ENCODE measurements at places on chromosomes 16 and 17.

GRCh38 chr16:59411961-59412841, 678.1 kb upstream of the GOT2 start:
- DNase-seq = no peak

- no peak for DNase-seq
Observed at GRCh38 chr17:17343160-17343735, 40.1 kb downstream of the NT5M start.

- DNase-seq = no peak
Observed at GRCh38 chr17:3718201-3718600, 5.5 kb upstream of the HASPIN start.

DNA sequence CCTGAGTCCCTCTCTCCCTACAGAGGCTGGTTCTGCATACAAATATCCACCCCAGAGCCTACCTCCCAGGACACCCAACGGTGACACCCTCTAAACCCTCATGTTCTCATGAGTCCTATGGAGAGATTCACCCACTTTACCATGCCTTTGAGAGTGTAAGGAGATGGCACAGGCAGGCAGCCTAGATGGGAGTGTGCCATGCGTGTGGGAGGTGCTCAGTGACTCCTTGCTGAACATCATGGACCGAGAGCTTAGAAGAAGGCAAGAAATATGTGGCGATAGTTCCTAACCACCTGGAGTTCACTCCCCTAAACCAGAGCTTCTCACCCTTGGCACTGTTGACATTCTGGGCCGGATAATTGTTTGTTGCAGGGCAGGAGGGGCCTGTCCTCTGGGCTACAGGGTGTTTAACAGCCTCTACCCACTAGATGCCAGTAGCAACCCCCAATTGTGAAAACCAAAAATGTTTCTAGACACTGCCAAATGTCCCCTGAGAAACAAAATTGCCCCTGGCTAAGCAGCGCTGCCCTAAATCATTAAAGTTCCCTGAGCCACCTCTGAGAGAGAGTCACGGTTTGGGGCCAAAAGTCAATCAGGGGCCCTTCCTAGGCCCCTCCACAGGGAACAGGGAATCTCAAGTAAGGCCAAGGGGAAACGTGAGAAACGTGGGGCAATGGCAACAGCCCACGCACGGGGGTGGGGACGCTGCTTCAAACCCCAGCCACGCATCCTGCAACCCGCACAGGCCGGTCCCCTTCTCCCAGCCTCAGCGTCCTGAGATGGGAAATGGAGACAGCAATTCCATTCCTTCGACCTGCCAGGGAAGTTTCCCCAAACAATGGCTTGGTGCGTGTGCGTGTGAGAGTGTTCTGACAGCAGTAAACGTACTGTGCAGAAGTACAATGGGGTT, 66.8 kb downstream of the C16orf78 start:
- DNase-seq = no peak

GRCh38 chr17:73052923-73053322, 39.6 kb downstream of the SLC39A11 start:
- DNase-seq = no peak

DNA sequence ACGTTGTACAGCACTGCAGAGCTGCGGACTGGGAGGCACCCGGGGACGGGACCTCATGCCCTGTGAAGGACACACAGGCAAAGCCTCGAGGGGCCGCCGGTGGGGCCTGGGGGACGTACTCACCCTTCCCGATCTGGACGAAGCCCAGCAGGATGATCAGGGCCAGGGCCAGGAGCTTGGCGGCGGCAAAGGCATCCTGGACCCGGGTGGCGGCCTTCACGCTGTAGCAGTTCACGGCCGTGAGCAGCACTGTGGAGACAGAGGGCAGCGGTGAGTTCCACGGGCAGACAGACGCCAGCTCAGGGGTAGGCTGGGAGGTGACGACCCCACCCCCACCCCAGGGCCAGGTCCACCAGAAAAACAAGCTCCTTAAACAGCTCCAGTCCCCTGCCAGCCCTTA, 17.7 kb downstream of the SLC7A5 start:
- DNase-seq = no peak

GRCh38 chr16:78523212-78523985, 423.9 kb downstream of the WWOX start:
- no peak for DNase-seq

- DNase-seq = no peak
Observed at GRCh38 chr16:83713597-83713996, 94.2 kb upstream of the HSBP1 start.

- no peak for DNase-seq
Observed at GRCh38 chr17:45967378-45967777, 31.7 kb upstream of the STH start.

GRCh38 chr16:67546761-67547422, 15.4 kb upstream of the CTCF start:
- peak; percentile 47 for DNase-seq

- DNase-seq = no peak
Observed at GRCh38 chr17:41629826-41630670, 5.7 kb upstream of the KRT17 start.

DNA sequence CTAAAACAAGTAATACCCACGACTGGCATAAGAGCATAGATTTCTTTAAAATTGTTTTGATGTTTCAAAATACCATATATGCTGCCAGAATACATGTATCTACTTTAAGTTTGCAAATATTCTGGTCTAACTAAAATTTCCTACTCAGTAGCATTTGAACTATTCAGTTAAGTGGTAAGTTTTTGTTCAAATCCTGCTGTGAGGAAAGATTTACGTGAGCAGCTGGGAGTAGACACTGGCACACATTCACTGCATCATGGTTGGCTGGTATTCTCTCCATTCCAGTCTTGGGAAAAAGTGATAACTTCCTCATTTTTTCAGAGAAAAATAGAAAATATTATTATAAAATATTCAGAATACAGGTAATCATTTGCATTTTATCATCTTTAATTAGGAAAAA, 133.6 kb downstream of the SKAP1 start:
- DNase-seq = no peak

DNA sequence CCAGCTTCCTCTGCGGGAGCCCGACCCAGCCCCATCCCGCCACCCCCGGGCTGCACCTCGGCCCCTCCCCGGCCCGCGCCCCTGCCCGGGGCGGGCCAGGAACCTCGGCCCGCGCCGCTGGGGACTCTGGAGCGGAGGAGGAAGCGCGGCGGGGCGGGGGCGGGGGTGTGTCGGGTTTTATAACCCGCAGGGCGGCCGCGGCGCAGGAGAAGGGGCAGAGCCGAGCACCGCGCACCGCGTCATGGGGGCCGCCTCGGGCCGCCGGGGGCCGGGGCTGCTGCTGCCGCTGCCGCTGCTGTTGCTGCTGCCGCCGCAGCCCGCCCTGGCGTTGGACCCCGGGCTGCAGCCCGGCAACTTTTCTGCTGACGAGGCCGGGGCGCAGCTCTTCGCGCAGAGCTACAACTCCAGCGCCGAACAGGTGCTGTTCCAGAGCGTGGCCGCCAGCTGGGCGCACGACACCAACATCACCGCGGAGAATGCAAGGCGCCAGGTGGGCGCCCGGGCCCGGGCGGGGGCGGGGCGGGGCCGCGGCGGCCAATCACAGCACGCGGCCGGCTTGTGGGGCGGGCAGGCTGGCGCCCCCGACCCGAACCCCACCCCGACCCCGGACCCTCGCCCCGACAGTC, at the start of gene ACE:
Gene ACE, plus strand, starts transcription at position 208 of the 626 bp plus-strand sequence. Its CDS starts 34 bp downstream, at position 242.
- peak; percentile 25 for DNase-seq

GRCh38 chr17:51435171-51435552, 174.8 kb downstream of the UTP18 start:
- DNase-seq = peak; percentile 64

GRCh38 chr16:47132308-47132707, 11.4 kb downstream of the NETO2 start:
- no peak for DNase-seq

DNA sequence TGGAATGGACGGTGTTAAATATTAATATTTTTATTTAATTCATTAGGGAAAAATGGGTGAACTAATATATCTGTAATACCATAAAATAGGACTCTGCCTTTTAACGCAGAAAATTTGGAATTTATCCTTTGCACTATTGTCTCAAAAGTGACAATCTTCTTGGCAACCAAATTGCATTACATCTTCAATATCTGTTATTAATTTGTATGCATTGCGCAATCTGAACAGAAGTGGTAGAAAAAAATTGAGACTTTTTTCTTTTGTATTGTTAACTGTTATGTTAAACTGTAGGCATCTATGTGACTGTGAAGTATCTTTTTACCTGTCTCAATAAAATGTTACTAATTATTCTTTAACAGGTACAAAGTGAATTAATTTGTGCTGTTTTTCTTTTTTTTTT, 55.6 kb downstream of the PPM1E start:
- no peak for DNase-seq

DNA sequence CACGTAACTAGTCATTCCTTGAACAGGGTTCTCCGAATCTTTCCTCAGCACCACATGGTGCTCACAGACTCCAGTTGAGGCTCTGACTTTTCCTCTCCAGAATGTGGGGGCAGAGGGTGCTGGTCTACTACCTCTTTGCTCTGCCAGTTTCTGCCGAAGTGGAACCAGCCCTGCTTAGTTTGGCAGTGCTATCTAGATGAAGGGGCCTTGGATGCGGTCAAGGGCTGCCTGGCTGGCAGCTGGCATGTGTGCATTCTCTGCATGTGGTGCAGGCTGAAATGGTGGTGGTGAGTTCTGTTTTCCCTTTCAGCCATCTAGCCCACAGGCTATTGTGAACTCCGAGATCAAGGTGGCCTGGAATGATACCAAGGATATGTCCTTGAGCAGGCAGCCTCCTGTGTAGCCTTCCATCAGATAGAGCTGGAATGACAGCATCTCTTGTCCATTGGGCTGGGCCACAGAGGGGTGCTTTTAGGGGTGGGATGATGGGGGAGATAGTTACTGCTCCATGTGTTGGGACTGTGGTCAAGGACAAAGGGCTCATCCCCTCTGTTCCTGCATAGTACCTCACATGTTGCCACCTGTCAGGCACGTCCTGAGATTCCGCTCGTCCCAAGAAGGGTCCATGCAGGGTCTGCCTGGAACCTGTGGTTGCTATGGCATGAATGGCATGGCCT, 2.0 kb downstream of the DYNLL2 start:
- DNase-seq = no peak

DNA sequence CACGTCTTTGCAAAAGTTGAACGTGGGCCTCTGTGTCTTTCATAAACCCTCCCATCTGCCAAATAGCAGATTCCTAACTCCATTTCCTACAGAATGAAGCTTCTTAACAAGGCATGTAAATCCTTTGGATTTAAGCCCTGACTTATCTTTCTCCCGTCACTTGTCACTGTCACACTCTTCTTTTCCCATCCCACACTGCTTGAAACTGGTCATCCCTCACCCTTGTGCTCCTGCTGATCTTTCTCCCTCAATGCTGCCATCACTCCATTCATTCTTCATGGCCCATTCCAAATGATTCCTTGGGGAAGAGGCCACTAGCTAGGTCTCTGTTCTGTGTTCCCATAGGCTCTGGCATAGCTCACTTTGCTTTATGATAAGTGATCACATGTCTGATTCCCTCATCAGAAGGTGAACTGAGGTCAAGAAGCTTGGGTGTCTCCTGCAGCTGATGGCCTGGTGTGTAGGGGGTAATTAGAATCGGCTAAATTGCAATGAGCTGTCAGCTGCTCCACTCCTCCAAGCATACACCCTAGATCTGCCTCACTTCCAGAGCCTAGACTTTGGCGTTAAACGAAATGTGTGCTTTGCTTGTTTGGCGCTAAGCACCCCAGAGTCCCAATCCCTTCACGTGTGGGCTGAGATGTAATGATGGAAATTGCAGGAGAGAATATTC, 61.7 kb downstream of the PECAM1 start:
- DNase-seq = no peak

DNA sequence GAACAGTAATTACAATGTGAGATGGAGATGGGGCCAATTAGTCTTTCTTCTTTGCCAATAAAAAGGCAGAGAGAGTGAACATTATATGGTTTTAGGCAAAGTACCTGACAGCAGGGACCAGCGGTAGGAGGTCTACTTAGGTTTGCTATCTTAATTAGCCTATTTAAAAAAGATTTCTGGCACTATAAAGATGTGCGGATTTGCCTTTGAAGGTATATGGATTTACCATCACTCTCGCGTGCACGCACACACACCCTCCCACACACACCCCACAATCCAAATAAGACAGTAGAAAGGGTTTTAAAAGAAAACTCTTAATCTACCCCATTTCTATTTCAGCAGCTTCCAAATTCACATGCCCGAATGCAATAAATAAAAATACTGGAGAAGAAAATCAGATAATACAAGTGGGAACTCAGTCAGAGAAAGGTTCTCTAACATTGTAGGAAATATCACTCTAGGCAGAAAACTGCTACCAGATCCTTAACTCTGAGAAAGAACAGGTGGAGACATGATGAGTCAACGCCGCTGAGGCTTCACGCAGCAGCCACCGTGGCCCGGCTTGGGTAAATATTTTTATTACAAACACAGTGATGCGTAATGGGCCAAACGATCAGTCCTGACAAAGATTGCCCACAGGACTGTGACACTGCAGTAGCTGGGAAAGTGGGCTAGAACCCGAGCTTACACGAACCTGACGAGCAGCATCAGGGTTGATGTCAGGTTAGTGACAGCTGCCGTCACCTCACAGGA, 66.6 kb upstream of the AXIN2 start:
- DNase-seq = no peak

DNA sequence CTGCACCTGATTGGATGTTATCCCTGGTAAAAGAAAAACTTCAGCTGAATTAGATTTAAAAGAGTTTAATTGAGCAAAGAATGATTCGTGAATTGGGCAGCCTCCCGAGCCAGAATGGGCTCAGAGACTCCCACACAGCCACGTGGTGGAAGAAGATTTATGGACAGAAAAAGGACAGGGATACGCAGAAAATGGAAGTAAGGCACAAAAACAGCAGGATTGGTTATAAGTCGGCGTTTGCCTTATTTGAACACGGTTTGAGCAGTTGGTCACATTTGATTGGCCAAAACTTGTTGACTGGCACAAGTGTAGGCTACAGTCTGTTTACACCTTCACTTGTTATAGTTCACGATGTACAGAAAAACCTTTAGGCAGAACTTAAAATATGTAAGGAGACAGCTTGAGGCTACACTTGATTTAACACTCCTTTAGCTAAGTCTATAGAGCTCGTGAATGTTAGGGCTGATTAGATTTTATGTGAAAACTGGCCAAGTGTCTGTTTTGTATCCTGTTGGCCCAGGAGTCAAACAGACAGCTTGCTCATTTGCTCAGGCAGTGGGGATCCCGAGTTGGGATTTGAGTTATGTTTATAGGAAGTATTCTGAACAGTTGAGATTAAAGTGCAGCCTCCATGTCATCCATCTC, 119.5 kb upstream of the SHISA6 start:
- DNase-seq = no peak

GRCh38 chr16:72987480-72987901, 60.4 kb downstream of the ZFHX3 start:
- DNase-seq = no peak

DNA sequence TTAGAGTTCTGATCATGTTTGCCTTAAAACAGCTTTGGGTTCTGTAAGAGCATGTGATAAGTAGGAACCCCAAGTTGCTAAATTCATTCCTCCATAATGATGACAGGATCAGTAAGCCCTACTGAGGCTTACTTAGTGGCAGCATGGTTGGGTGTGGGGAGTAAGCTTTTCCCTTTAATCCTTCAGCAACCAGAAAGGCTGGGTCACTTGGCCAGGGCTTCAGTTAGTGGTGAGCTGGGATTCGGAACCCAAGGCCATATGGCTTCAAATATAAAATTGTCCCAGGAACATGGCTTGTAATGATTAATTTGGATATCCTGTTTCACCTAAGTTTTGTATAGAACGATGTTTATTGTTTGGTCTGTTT, 850 bp downstream of the GINS3 start:
- DNase-seq = no peak

- no peak for DNase-seq
Observed at GRCh38 chr17:4580291-4580690, 4.0 kb upstream of the SMTNL2 start.
